ENCODE measurements at places on chromosomes 6 and 20. TPM values are rescaled to one million over a fixed set of nuclear protein-coding genes. Genes with fewer than 3 reads are reported as not detected.
A peak's percentile ranks its signal among the peaks of the same experiment; 100 is the strongest.

Gene SGK2
- 0.88 TPM for total RNA-seq

- DNase-seq, result no peak
Measured at GRCh38 chr6:144063246-144063743, 32.1 kb downstream of the SF3B5 start.

DNA sequence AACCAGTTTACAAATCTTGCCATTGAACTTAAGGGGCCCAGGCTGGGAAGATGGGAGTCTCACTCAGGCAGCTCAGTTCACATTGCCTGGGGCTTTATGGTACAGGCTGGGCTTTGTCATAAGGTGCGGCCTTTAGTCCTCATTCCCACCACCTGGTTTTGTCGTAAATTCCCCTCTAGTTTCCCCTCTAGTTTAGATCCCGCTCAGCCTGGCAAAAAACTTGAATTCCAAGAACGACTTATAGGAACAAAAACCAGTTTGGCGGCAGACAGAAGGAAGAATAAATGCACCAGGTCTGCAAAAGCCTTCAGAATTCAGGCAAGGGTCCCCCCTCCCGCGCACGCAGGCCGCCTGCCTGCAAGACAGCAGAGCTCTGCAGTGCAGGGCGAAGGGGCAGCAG, 4.1 kb downstream of the BMP7 start:
- DNase-seq, result no peak

GRCh38 chr20:51027035-51027795, 4.3 kb upstream of the KCNG1 start:
- peak; percentile 8 for DNase-seq
